ENCODE measurements at places on chromosomes 4 and X. TPM values are rescaled to one million over a fixed set of nuclear protein-coding genes. Genes with fewer than 3 reads are reported as not detected.
A peak's percentile ranks its signal among the peaks of the same experiment; 100 is the strongest.

DNA sequence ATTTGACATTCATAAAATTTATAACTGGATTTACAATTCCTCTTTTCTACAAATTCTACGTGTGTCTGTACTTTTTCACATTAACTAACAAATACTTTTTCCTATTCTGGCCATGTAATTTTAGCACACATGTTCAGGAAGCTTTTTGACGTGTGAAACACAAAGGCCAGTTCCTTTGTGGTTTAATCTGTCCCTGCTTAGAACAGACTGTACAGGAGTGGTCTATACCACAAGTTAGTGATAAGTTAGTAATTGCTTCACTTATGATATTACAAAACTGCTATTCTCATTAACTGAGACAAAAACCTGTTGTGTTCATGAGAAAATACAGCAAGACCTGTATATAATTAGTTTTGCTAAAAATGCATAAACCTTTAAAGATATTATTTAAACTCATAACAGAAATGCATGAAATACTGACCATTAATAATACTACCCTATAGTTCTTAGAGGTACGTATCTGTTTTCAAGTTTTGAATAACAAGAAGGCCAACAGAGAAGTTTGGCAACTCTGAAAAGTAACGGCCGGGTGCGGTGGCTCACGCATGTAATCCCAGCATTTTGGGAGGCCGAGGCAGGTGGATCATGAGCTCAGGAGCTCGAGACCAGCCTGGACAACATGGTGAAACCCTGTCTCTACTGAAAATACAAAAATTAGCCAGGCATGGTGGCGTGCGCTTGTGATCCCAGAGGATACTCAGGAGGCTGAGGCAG lies 13.7 kb upstream of the AREG start:
- no peak for DNase-seq

DNA sequence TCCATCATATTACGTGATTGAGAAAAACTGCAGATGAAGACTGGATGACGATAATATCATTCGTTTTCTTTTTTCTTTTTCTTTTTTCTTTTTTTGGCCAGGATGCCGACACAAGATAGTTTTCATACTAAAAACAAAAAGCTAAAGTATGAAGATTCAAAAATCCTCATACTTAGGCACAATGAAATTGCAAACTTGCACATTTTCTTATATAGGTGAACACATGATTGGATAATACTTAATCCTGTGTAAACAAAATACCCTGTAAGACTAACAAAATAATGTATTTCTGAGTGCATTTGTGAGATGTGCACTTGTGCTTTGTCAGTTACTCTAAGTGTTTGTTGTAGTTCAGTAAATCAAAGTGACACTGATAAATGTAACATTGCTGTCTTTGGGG lies 568.9 kb downstream of the ANKRD50 start:
- DNase-seq, result no peak

- DNase-seq, result no peak
These were observed 522.3 kb downstream of the TRIML1 start for GRCh38 chr4:188661502-188661901.

- no peak for DNase-seq
These were observed 1137.0 kb downstream of the PCDH18 start for GRCh38 chr4:136395212-136395722.

DNA sequence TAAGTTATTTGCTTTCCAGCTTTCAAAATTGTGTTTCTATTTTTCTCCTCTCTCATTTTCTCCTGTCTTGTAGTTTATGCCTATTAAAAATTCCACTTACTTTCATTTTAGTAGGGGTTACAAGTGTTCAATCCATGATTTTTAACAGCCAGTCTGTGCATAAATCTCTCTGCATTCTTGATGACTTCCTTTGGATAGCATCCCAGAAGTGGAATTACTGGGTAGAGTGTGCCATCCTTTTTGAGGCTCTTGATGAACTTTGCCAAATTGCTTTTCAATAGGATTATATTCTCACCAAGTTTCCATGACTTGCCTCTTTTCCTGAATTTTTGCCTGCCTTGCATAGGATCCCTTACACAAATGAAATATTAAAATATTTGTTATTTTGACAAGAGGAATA lies 58.5 kb downstream of the DIPK2B start:
- no peak for DNase-seq

DNA sequence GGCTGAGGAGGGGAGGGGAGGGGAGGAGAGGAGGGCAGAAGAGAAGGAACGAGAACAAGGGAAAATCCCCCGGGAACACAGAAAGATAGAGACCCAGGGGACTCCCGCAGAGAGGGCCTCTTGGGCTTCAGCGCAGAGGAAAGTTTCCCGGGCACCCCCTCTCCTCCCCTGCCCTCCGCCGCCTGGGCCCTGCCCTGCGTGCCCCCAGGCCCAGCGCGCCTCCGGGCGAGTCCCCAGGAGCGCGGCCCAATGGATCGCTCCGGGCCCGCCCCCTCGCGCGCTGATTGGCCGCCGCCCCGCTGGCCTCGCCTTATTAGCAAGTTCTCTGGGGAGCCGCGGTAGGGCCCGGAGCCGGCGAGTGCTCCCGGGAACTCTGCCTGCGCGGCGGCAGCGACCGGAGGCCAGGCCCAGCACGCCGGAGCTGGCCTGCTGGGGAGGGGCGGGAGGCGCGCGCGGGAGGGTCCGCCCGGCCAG lies at the start of gene MSX1:
Gene MSX1 (plus strand): TSS at position 341 of the 474 bp plus-strand sequence. CDS start 235 bp downstream, outside the sequence.
- no peak for DNase-seq

- DNase-seq, result no peak
These were observed 80.6 kb downstream of the ATXN3L start for GRCh38 chrX:13239272-13239671.

GRCh38 chr4:112514647-112515197 lies 1.3 kb downstream of the NEUROG2 start:
- no peak for DNase-seq

DNA sequence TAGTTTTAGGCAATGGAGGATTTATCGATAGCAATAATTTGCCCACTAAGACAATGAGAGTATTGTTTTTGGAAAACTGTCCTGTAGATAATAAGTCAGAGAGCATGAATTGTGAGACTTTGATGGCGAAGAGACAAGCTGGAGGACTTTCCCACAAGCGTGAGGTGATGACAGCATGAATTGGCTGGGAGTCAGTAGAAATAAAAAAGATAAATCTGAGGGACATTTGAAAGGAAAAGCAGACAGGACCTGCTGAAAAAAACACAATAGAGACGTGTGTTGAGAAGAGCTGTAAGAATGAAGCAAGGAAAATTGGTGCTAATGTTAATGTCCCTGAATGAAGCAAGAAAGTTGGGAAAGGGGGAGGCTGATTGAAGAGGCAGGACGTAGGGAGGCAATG lies 233.5 kb downstream of the DCTD start:
- no peak for DNase-seq

DNA sequence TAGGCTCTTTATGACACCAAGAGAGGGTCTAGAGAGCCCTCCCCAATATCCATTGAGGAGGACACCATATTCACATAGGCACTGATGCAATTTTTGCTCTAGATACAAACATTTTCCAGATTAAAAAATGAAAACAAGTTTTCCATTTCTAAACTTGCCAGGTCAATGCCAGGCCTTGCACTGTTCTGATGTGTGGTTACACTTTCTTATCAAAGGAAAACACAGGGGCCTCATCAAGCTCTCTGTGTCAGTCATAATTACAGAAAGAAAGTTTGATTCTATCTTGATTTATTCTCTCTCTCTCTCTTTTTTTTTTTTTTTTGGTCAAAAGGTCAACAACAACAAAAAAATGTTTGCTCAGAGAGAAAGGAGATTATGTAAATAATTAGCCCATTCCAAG lies 80.2 kb upstream of the ACSL4 start:
- no peak for DNase-seq

GRCh38 chr4:6873291-6873690 lies 36.3 kb upstream of the TBC1D14 start:
- DNase-seq, result no peak

- no peak for DNase-seq
These were observed 1.1 kb upstream of the SHROOM4 start for GRCh38 chrX:50815120-50815519.

GRCh38 chr4:130479674-130480073 lies 1383.7 kb downstream of the C4orf33 start:
- DNase-seq, result no peak

- DNase-seq, result peak; percentile 8
These were observed 81.4 kb downstream of the DOCK11 start for GRCh38 chrX:118577041-118577440.

DNA sequence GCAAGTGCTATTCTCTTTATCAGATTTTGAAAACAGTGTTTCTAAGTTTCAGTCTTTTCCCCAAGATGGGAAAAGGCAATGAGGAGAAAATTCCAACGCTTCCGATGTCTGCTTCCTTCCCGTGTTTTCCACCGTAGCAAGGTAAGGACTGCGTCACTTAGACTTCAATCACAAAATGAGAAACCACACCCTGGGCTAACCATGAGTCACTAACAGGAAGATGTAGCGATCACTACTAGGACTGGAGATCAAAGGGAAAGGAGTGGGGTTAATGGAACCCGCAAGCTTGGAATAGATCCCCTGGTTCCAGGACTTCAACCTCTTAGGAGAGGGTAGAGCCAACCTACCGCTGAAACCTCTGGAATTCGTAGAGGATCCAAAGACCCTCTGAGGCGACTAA lies 250.7 kb upstream of the ZFP42 start:
- DNase-seq, result no peak

GRCh38 chrX:54182194-54182863 lies 725 bp downstream of the FAM120C start:
- no peak for DNase-seq

- no peak for DNase-seq
These were observed 63.7 kb downstream of the MAML3 start for GRCh38 chr4:140090215-140090731.

DNA sequence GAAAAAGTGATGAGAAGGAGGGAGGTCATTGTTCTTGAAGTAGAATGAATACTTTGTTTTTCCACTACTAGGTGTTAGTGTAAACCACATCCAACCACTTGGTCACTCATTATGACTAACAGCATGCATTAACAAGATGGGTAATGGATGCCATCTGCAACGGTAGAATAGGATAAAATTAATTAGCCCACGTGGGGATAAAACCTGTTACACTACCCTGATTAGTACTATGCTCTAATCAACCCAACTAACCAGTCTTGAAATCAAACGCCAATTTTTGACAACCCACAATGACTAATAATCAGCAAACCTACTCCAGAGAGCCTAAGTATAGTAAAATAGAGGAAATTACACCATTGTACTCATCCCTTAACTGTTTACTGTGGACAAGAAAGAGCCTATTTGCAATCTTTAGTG lies 93.4 kb upstream of the MCF2 start:
- no peak for DNase-seq

DNA sequence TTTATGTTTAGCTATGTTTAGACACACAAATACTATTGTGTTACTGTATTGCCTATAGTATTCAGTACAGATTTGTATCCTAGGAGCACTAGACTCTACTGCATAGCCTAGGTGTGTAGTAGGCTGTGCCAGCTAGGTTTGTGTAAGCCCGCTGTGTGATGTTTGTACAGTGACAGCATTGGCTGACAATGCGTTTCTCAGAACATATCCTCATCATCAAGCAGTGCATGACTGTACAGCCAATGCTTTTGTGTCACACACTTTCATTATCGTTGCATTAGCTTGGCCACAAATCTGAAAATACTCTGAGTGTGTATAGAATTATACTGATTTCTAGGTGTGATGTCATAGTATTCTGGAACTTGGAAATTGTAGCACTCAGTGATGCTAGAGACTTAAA lies 63.4 kb downstream of the CLDN34 start:
- DNase-seq, result no peak

DNA sequence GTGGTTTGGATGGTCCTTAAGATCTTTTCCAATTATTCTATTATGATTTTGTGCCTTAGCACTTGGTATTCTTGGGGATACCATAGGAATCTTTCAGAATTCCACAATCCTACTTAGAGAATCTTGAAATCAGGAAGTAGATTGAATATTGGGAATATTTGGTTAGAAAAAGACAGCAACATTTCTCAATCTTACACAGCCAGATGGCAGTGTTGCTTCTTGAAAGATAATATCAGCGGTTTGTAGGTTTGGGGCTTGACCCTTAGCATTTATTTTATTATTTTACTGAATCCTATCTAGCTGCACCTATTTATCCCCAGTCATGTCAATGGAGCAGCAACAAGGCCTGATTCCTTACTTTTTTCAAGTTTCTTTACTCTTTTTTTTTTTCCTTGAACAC lies 28.6 kb downstream of the MAGEB1 start:
- DNase-seq, result no peak

GRCh38 chrX:139121616-139122286 lies 408.8 kb upstream of the F9 start:
- DNase-seq, result no peak

GRCh38 chr4:95188701-95189370 lies 359.9 kb downstream of the UNC5C start:
- DNase-seq, result no peak

The BMPR1B gene
- 25.3 TPM for polyA plus RNA-seq

The TACC3 gene
- 39.8 TPM for polyA plus RNA-seq

The PABPC1L2B gene
- polyA plus RNA-seq, result not detected

The BMX gene
- polyA plus RNA-seq, result 0.51 TPM

The THAP6 gene
- 19.3 TPM for polyA plus RNA-seq

The ENPEP gene
- 235 TPM for polyA plus RNA-seq

The NLGN4X gene
- polyA plus RNA-seq, result 14.4 TPM

The PLAC8 gene
- polyA plus RNA-seq, result 2.7 TPM

The FHIP1A gene
- polyA plus RNA-seq, result 5.3 TPM

The STPG2 gene
- 0.40 TPM for polyA plus RNA-seq

The GPR34 gene
- polyA plus RNA-seq, result 5.4 TPM

The GABRQ gene
- 1.4 TPM for polyA plus RNA-seq
